ENCODE measurements at places on chromosomes 3 and 15. TPM values are rescaled to one million over a fixed set of nuclear protein-coding genes. Genes with fewer than 3 reads are reported as not detected.

IQCH gene
- total RNA-seq = 0.66 TPM

HRG gene
- total RNA-seq = not detected

FRMD4B gene
- total RNA-seq = 12.4 TPM

KNG1 gene
- 0.48 TPM for total RNA-seq

LRRC3B gene
- total RNA-seq = 0.65 TPM

ABHD17C gene
- total RNA-seq = 3.7 TPM

DNA sequence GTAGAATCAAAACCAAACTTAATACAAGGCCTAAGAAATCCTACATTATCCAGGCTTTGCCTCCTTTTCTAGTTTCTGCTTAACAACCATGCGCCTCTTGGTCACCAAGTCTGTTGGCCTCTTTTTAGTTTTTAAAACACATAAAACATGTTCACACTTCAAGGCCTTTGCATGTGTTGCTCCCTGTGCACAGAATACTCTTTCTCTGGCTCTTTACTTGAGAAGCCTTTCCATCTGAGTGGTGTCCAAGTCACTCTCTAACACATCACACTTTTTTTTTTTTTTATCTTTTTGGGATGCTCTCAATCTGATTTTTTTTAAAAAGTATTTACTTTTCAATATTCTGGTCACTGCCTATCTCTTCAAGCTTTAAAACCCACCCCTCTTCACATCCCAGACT, 14.9 kb downstream of the GAP43 start:
- H3K36me3 ChIP-seq = no peaks in the 10 kb centered on the region
- no peaks in the 10 kb centered on the region for H3K4me1 ChIP-seq
- H3K27me3 ChIP-seq = no peaks in the 10 kb centered on the region
- no peak overlapping the region for H3K4me3 ChIP-seq

DNA sequence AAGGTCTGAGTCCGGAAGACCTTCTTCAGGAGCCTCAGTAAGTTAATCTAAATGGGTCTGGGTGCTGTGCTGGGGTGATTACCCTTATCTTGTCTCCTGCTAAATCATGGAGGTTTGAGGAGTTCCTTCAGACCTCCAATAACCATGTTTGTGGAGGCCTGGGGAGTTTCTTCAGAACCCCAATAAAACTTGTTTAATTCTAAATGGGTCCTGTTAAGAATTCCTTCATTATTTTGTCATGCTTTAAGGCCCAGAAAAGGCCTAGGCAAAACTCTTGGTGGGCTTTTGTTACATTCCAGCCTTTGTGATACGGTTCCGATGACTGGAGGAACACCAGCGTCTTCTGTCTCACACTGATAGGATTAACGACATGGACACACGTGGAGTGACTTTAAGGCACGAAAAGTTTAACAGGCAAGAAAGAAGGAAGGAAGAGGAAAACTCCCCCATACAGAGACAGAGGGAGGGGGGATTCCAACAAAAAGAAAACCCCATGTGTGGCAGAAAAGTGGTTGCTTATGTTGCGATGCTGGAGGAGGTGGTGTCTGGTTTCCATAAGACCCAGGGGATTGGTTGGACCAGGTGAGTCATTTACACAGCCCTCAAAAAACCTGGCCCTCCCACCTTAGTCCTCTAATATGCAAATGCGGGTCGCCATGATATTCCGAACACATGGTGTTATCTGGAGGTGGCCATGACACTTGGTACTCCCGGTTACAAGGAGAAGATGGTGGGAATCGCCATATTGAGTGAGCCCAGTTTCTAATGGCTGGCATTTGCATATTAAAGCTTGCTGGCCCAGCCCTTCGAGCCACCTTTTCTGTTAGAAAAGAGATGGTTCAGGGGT, 72.6 kb upstream of the MFGE8 start:
- no peak overlapping the region for H3K27ac ChIP-seq
- no peaks in the 10 kb centered on the region for H3K4me1 ChIP-seq
- no peaks in the 10 kb centered on the region for H3K36me3 ChIP-seq
- H3K4me3 ChIP-seq = no peak overlapping the region
- no peak for DNase-seq

DNA sequence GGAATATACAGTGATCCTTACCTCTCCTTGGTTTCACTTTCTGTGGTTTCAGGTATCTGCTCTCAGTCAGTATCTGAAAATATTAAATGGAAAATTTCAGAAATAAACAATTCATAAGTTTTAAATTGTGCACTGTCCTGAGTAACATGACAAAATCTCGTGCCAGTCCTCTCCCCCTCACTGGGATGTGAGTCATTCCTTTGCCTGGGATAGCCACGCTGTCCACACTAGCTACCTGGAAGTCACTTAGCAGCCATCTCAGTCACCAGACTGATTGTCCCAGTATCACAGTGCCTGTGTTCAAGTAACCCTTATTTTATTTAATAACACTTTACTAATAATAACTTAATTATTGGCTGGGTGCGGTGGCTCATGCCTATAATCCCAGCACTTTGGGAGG, 15.3 kb upstream of the KLHL25 start:
- H3K4me1 ChIP-seq = no peaks in the 10 kb centered on the region
- DNase-seq = no peak
- H3K4me3 ChIP-seq = no peak overlapping the region
- H3K27ac ChIP-seq = no peak overlapping the region
- H3K27me3 ChIP-seq = no peaks in the 10 kb centered on the region

- H3K4me1 ChIP-seq = no peaks in the 10 kb centered on the region
- H3K27me3 ChIP-seq = no peaks in the 10 kb centered on the region
- no peaks in the 10 kb centered on the region for H3K36me3 ChIP-seq
- DNase-seq = no peak
Measured at GRCh38 chr15:50774450-50774849, 8.9 kb upstream of the SPPL2A start.

- DNase-seq = no peak
- H3K4me3 ChIP-seq = no peak overlapping the region
Measured at GRCh38 chr3:149277331-149277813, 55.7 kb upstream of the CP start.

DNA sequence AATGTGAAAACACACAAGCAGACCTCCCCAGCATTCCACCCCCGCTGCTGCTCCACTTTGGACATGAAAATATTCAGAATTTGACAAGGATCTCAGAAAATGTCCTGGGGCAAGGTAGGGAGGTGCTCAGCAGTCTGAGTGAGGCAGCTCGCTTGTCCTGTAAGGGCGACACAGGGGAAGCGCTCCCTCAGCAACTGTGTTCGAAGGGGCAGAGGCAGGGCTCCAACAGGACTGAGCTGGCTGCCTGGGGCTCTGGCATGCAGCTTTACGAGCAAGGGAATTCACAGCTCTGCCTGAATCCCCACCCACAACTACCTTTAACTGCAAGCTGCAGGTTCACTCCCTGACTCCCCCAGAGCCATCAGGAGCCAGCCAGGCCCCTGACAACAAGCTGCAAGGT, 287.0 kb upstream of the LYSMD4 start:
- DNase-seq = no peak
- no peaks in the 10 kb centered on the region for H3K36me3 ChIP-seq
- H3K27me3 ChIP-seq = no peaks in the 10 kb centered on the region
- H3K4me1 ChIP-seq = no peaks in the 10 kb centered on the region
- no peak overlapping the region for H3K4me3 ChIP-seq

DNA sequence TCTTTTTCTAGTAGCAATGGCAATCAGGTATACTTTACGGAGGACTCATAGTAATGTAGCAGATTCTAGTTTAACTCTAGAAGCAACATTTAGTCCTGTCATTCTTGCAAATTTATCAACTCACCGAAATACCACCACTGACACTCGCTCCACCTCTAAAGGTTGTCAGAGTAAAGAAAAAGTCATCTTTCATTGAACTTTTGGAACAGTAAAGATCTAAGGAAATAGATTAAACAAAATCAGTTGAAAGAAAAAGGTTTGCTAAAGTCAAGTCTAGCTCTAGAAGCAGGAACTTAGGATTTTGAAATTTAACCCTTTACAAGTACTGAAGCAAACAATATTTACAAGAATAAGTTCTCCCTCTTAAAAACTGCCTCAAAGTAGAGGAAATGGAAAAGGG, 8.7 kb downstream of the ATP8B4 start:
- no peaks in the 10 kb centered on the region for H3K27me3 ChIP-seq
- H3K4me1 ChIP-seq = no peaks in the 10 kb centered on the region
- H3K4me3 ChIP-seq = no peak overlapping the region
- no peak for DNase-seq
- H3K36me3 ChIP-seq = no peaks in the 10 kb centered on the region

- H3K27ac ChIP-seq = no peak overlapping the region
- no peaks in the 10 kb centered on the region for H3K27me3 ChIP-seq
- no peaks in the 10 kb centered on the region for H3K36me3 ChIP-seq
- H3K4me3 ChIP-seq = no peak overlapping the region
- no peak for DNase-seq
Measured at GRCh38 chr3:73234354-73235014, 173.0 kb downstream of the EBLN2 start.

DNA sequence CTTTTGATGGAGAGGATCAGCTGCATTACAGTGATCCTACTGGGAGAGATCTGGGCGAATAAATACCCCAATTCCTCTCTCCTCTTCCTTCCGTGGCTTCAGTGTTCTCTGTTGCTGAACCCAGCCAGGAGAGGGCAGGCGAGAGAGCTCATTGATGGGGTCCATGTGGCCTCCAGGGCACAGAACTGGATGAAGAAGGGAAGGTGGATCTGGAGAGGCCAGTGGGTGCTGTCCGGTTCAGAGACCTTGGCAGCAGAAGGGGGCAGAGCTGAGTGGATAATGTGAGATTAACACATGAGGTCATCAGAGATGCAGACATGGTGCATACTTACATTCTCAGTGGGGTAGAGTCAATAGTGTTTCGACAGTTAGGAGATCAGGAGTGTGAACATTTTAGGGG, 193.6 kb downstream of the CLSTN2 start:
- H3K4me1 ChIP-seq = no peaks in the 10 kb centered on the region
- H3K27me3 ChIP-seq = no peaks in the 10 kb centered on the region
- DNase-seq = no peak
- H3K27ac ChIP-seq = no peak overlapping the region
- no peak overlapping the region for H3K4me3 ChIP-seq
- no peaks in the 10 kb centered on the region for H3K36me3 ChIP-seq

GRCh38 chr3:162285259-162285658, 788.7 kb downstream of the OTOL1 start:
- no peak overlapping the region for H3K27ac ChIP-seq
- no peak overlapping the region for H3K4me3 ChIP-seq
- H3K4me1 ChIP-seq = no peaks in the 10 kb centered on the region

DNA sequence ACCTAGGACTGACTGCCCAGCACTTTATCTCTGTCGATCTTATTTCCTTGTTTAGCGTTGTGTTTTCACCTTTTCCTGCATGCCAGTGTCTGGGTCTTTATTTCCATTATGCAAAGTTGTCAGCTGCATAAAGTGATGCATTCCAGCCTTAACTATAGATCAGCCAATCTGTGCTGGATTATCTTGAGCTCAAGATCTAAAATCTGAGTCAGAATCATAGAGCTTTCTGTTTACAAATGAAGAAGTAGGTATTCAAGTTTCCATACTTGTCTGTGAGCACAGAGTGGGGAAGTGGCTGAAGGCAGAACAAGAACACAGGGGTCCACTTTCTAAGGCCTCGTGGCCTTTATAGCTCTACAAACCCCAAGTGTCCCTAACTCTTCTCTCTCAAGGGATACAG, 82.4 kb upstream of the PLCL2 start:
- H3K4me1 ChIP-seq = no peaks in the 10 kb centered on the region
- H3K27me3 ChIP-seq = no peaks in the 10 kb centered on the region
- H3K4me3 ChIP-seq = no peak overlapping the region

- no peak overlapping the region for H3K27ac ChIP-seq
- H3K36me3 ChIP-seq = no peaks in the 10 kb centered on the region
- no peak overlapping the region for H3K4me3 ChIP-seq
- no peaks in the 10 kb centered on the region for H3K4me1 ChIP-seq
- no peaks in the 10 kb centered on the region for H3K27me3 ChIP-seq
Measured at GRCh38 chr15:65556622-65557021, 26.4 kb downstream of the HACD3 start.

DNA sequence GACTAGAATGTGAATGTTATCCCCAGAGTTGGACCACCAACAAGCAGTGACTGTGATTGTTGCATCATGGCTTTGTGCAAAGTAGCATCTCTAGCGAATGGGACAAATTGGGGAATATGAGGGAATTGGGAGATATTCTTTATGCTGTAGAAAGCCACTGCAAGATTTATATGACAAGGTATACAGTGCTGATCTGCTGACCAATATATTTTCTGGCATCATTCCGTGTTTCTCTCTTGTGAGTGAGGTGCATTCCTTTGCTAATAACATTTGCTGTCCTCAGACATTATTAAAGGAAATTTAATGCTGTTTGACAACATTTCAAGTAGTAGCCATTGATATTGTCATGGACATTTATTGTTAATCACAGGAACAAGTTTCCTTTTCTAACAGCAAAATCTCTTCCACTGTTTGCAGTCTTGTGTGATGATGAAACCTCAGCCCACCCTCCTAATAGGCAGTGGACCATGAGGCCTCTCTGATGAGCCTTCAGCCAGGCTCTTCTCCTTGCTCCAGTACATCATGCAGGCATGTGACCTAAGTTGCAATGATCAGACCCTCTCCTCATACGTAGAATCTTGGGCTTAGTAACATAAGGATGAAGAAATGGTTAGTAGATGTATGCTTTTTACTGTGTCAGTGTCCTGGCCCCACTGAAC, 16.1 kb downstream of the CNTN4 start:
- no peaks in the 10 kb centered on the region for H3K36me3 ChIP-seq
- H3K4me3 ChIP-seq = no peak overlapping the region
- no peak overlapping the region for H3K27ac ChIP-seq

DNA sequence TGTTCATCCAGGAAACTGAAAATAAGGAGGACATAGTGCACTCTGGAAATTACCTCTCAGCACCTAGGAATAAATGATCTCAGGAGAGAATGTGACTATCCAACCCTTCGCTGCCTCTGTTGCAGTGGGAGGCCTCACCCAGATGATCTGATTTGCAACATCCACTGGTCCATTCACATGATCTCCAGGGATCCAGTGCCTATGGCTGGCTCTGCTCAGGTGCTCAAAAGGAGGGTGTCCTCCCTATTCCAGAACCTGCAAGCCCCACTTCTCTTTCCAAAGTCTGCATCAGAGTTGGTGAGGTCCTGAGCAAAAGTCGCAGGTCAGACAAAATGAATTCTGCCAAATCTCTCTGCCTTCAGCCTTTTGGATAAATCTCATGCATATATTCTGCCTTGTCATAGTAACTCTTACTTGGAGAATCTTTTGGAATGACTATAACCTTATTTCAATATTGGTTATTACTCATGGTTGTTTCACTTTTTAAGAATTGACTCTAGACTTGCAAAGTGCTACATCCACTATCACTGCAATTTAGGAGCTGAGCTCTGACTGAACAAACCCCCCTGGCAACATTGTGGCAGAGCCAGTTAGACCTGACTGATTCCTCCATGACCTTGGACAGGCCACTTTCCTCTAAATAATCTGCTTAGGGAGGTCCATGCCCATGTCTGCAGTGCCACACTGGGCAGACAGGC, 295.1 kb downstream of the EPHB1 start:
- H3K36me3 ChIP-seq = no peaks in the 10 kb centered on the region
- H3K4me3 ChIP-seq = no peak overlapping the region
- no peak for DNase-seq
- H3K27me3 ChIP-seq = no peaks in the 10 kb centered on the region

- no peaks in the 10 kb centered on the region for H3K4me1 ChIP-seq
- no peak overlapping the region for H3K27ac ChIP-seq
- no peak for DNase-seq
- H3K4me3 ChIP-seq = no peak overlapping the region
- no peaks in the 10 kb centered on the region for H3K27me3 ChIP-seq
- H3K36me3 ChIP-seq = no peaks in the 10 kb centered on the region
Measured at GRCh38 chr3:14891135-14892132, 55.9 kb upstream of the NR2C2 start.
